Fibroblast of upper back skin (primary cell): ENCODE measurements at places on chromosomes 2 and 18.

- no peak for DNase-seq
These were observed 186.8 kb upstream of the DOK6 start for GRCh38 chr18:69213842-69214241.

DNA sequence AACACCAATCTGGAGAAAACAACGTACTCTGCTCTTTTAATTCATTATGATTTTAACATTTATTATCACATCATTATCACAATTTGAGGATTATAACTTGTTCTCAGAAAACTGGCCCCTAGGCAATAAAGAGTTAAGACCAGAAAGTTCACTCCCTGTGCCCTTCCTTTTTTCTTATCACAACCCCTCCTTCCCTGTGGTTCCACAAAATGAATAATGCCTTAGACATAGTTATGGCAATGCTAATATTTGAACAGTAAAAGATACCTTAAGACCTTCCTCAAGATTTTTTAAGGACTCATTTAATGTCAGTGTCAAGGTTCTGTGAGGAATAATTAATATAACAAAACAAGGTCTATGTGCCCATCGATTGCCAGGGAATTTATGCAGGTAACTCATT is 596.2 kb downstream of the ARHGAP15 start:
- no peak for DNase-seq

GRCh38 chr18:59959073-59959472 is 59.3 kb downstream of the PMAIP1 start:
- no peak for DNase-seq

DNA sequence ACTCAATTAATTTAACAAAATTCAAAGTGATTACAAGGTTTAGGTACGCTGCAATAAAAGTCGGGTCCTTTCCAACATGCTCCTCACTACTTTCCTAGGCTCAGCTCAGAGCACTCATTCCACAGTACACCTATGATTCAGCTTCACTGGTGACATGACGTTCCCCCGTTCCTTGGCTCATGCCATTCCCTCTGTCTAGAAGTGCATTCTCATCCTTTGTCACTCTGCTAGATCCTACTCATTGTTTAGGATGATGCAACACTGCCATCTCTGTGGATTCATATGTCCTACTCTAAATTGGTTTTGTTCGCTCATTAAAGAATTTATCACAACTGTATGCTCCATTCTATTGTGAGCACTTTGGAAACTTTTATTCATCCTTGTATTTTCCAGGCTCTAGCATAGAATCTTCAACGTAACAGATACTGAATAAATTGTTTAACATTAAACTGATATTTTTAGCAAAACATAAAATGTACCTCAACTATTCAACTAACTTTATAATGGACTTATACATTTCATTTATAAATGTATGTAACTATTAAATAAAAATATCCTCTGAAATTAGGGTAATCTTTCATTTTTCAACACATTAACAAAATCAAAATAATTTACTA is 78.6 kb downstream of the FAM228A start:
- DNase-seq, result peak; percentile 20

DNA sequence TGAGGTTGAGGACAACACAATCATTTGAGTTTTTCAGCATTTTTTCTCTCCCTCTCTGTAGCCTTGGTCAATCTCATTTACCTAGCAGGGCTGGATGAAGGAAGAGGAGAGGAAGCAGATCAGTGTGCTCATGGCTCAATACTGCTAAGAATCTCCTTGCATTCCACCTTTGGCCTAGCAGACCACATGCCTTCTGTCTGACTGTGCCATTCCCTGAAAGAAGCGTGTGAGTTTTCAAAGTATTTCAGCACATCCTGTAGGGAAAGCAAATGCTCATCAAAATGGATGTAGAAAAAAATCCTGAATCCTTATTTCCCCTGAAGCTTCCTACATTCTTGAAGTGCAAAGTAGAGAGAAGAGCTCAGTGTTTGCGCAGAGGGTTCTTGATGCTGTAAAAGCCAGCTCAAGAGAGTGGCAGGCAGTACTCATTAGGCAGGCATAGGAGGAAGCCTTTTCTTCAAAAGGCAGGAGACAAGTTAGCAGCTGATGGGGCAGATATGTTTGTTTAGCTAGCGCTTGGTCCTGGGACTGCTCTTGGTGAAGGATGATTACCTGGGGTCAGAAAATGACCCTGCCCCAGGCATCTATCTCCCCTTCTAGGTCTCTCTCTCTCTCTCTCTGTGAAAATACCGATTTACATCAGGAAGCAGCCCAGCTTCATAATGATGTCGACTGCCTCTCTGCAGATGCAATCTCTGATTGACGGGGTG is 14.4 kb upstream of the PIK3C3 start:
- DNase-seq, result peak; percentile 97

DNA sequence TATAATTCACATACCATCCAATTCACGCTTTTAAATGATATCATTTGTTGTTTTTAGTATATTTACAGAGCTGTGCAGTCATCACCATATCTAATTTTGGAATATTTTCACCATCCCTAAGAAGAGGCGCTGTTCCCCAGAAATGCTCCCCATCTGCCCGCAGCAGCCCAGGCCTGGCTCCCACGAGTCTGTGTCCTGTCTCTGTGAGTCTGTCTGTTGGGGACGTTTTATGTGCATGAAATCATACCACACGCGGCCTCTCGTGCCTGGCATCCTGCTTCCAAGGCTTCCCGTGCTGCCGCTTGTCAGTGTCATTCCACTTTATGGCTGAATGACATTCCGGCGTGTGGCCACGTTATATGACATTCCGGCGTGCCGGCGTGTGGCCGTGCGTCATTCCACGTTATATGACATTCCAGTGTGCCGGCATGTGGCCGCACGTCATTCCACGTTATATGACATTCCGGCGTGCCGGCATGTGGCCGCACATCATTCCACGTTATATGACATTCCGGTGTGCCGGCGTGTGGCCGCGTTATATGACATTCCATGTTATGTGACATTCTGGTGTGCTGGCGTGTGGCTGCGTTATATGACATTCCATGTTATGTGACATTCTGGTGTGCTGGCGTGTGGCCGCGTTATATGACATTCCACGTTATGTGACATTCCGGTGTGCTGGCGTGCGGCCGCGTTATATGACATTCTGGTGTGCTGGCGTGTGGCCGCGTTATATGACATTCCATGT is 276.4 kb downstream of the TWIST2 start:
- DNase-seq, result no peak

DNA sequence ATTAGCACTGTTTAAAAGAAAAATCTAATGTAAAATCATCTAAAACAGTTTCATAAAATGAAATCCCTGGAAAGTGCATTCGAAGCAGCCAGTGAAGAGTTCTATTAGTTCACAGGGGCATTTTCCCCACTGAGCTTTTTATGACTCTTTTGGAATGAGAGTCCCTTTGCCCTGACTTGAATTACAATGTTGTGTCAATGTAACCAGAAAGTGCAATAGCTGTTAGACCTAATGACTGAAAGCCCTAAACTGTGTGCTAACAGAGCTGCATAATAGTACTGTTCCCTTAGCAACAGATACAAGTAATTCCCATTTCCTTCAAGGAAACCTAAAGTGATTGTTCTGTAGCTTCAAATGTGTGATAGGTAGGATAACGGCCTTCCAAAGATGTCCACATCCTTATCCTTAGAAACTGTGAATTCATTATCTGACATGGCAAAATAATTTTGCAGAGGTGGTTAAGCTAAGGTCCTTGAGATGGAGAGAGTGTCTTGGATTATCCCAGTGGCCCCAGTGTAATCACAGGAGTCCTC is 134.4 kb downstream of the L3MBTL4 start:
- DNase-seq, result no peak

GRCh38 chr2:113406114-113406513 is 31.4 kb upstream of the ZNG1B start:
- no peak for DNase-seq

DNA sequence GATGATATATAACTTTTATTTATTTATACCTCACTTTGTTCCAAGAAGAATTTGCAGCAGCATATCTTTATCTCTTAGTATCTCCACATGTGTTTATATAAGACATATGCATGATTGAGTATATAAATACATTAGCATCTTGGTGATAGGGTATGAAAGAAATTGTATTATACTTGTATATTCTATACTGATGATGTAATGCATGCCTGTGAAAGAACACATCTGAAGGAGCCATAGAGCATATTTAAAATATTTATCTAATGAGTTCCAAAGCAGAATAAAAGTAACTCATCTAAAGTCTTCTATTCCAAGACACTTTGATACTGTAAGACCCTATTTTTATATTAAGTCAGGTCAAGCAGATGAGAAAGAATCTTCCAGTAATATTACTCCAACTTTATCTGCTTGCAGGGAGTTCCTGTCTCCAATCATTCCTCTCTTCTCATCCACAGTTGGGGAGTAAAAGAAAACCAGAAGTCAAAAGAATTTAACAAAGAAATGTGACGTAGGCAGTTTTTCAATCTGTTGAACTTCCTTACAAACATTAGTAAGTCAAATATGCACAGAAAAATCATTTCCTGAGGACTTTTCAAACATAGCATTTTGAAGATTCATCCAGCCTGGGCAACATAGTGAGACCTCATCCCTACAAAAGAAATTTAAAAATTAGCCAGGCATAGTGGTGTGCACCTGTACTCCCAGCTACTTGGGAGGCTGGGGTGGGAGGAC is 76.7 kb downstream of the DTNB start:
- DNase-seq, result peak; percentile 8

- no peak for DNase-seq
These were observed 608.3 kb downstream of the ERBB4 start for GRCh38 chr2:211930331-211930730.

GRCh38 chr18:7808992-7809391 is 241.9 kb downstream of the PTPRM start:
- DNase-seq, result no peak

DNA sequence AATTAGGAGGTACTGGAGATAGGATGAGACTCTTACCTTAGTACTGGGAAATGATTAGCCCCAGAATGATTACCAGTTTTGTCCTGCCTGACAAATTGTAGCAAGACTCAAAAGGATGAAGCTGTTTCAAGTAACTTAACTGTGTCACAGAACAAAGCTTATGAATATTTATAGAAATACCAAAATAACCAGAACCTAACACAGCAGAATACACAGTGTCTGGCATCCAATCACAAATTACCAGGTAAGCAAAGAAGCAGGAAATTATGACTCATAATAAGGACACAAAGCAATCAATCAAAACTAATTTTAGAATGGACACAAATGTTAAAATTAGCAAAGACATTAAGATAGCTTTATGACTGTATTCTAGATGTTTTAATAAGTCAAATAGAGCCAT is 91.9 kb downstream of the CTNNA2 start:
- no peak for DNase-seq

GRCh38 chr18:48310353-48310752 is 98.8 kb downstream of the ZBTB7C start:
- DNase-seq, result no peak

GRCh38 chr18:2197946-2198345 is 373.4 kb downstream of the METTL4 start:
- DNase-seq, result no peak

DNA sequence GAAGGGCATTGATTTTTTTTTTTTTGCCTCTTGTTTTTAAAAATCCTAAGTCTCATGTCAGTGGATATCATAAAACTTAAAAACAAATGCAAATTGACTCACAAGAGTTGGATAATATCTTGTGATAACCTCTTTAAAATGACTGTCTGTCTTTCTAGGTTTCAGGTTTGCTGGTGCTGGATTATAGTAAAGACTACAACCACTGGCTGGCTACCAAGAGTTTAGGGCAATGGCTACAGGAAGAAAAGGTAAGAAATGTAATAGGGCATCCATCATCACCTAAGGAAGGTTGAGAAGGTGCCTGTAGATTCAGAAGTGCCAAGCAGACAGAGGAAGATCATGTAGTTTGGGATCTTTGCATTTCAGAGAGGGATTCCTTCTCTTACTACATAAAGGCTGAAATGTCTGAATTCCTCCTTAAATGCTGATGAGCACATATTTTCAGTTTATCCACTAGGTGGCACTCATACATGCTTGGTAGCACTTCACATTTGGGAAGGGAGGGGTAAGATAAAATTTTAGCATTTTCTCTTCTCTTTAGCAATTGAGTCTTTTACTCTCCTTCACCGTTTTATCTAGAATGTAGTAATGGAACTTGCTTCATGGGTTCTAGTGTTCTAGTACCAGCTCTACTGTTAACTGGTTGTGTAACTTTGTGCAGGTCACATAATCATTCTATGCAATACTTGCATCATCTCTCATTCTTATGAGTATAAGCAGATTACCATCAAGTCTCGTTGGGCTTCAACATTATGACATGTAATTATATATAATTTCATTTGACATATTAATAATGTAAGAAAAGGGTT is 21.1 kb downstream of the CPS1 start:
- peak; percentile 48 for DNase-seq

GRCh38 chr2:228917220-228917619 is 353.9 kb downstream of the PID1 start:
- peak; percentile 88 for DNase-seq

DNA sequence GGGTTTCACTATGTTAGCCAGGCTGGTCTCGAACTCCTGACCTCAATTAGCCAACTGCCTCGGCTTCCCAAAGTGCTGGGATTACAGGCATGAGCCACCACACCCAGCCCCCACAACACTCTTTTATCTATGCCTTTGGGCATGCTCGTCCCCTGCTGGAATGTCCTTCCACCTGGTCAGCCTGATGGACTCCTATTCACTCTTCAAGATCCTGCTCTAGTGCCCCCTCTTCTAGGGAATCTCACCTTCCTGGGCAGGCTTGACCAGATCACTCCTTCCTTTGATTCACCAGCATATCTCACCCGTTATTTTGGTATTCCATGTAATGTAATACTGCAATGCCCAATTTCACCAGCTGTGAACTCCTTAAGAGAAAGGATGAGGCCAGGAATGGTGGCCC is 13.9 kb upstream of the SLC66A3 start:
- no peak for DNase-seq

DNA sequence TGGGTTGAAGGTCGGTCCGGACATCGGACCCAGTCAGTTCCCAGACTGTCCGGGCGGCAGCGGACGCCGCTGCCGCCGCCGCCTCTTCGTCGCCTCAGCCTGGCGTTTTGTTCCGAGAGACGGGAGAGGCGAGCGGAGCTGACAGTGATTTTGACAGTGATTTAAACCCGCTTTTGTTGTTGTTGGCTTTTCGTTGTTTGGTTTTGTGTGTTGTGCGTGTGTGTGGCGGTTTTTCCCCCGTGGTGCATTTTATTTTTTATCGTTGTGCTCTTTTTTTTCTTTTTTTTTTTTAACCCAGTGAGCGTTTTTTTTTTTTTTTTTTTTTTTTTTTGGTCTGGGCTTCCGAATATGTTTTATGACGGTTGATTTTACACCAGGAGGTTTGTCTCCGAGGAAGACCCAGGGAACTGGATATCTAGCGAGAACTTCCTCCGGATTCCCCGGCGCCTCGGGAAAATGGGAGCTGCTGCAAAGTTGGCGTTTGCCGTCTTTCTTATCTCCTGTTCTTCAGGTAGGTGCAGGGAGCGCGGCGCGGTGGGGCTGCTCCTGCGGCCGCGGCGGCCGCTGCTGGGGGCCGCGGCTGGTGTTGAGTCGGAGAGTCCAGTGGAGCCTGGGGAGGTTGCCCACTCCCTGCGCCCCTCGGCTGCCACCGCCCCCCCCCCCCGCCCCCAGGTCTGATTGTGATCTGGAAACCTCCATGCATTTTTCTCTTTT is at the start of gene ACVR2A:
ACVR2A (plus strand) TSS at position 333 of the 714 bp plus-strand sequence; CDS start at position 457, 124 bp downstream.
- DNase-seq, result peak; percentile 25

- DNase-seq, result no peak
These were observed 243.4 kb downstream of the SLC8A1 start for GRCh38 chr2:40208463-40208862.

- DNase-seq, result peak; percentile 54
These were observed 151.4 kb downstream of the LDLRAD4 start for GRCh38 chr18:13369756-13370510.
